Endothelial cell (in vitro differentiated cells): ENCODE measurements at places on chromosomes 11 and 22.
A peak's percentile ranks its signal among the peaks of the same experiment; 100 is the strongest.

- no peak for DNase-seq
Observed at GRCh38 chr11:1224491-1225385, 1.9 kb downstream of the MUC5B start.

- DNase-seq: no peak
Observed at GRCh38 chr22:33542153-33542552, 378.1 kb downstream of the LARGE1 start.

- no peak for DNase-seq
Observed at GRCh38 chr11:112012874-112013273, 12.3 kb upstream of the DLAT start.

DNA sequence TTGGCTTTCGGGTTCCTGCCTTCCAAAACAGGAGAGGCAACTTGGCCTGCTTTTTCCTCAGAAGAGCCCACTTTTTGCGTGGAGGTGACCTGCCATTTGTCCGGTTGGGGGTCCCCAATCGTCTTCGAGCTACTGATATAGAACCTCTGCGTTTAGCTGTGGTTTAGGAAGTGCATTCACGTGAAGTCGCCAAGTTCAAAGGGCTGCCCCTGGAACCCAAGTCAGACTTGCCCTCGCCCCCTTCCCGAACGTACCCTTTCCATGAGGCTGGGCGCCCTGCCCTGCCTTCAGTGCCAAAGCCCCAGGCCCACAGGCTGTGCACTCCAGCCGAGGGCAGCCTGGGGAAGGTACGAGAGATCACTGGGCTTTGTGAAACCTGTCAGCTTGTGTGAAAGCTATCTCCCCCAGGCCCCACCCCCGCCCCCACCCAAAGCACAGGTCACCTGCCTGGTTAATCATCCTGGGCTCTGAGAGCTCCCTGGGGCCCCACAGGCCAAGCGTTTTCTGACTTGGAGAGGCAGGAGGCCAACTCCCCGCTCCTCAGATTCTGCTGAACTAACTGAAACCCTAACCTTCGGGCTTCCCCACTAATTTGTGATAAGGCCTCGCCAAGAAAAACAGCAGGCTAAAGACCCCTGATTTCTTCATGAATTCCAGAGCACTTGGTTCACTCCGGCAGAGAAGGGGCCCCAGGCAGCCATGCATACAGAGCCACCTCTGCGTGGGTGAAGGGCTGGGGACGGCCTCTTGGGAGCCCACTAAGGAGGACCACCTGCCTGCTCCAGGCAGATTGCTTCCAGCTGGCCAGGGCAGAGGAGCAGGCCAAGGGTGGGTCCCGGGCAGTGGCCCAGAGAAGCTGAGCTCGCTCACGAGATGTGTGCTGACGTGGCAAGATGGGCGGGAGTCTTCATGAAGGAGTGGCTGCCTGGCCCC is 25.8 kb upstream of the KCNQ1OT1 start:
- DNase-seq: no peak

DNA sequence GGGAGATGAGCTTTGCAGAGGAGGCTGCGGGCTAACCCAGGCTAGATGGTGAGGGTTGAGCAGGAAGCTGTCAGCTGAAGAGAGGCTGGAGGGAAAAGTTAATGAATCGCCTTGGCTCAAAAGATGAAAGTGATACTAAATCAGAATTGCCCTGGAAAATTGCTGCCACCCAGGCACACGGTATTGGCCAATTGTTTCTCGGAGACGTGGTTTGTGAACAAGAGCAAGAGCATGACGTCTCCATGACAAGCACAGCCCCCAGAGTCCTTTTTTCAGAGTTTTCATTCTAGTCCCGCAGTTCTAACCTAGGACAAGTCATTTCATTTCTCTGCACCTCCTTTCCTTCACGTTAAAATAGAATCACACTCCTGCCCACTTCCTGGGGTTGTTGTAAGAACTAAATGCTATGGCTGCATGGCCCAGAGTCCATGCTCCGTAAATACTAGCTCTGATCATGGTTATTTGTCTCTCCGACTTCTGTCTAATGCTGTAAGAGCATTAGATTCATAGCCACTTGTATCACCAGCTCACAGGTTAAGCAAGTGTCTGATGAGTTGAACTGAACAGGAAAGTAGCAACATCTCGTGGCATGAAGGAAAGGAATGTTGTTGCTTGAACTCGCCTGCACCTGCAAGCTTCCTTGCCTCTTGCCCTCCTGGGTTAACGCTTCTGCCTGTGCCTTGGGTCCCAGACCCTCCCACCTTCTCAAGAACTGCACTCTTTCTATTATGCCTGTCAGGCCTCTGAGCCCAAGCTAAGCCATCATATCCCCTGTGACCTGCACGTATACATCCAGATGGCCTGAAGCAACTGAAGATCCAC is 33.8 kb upstream of the NUP50 start:
- DNase-seq: no peak

GRCh38 chr22:46737976-46738646 is at the start of gene CERK:
CERK (minus strand) TSS chr22:46738252; CDS start chr22:46738148, 104 bp downstream.
- peak; percentile 56 for DNase-seq

- DNase-seq: no peak
Observed at GRCh38 chr11:12767027-12767426, 92.8 kb downstream of the TEAD1 start.

DNA sequence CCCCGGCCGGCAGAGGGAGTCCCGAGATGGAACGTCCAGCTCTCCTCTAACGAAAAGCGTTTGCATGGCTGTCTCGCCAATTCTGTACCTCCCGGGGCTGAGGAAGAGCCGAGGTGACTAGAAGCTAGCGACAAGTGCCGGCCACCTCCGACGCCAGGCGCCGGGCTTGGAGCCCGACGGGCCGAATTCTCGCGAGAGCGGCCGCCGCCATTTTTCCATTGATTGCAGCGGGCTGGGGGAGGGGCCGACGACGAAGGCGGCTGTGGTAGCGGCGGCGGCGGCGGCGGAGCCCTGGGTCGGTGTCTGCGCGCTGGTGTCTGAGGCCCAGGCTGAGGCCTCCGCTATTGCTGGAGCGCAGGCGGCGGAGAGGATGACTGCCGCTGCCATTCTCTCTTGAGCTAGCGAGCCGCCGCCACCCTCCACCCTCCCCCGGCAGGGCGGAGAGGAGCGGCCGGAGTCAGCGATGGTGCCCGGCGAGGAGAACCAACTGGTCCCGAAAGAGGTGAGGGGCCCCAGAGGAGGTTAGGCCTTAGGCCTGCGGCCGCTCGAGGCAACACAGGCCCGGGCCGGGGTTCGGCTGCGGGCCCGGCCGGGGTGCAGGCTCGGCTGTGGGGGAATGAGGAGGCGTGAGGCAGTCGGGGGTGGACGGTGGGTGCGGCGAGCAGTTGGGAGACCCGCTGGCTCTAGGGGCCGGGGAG is at the start of gene USP47:
Gene USP47 (plus strand): TSS at position 250 of the 698 bp plus-strand sequence. CDS start 214 bp downstream, at position 464.
- peak; percentile 97 for DNase-seq

GRCh38 chr11:116422556-116422955 is 350.2 kb downstream of the BUD13 start:
- DNase-seq: no peak

GRCh38 chr11:101003468-101003867 is 126.1 kb downstream of the PGR start:
- DNase-seq: no peak

DNA sequence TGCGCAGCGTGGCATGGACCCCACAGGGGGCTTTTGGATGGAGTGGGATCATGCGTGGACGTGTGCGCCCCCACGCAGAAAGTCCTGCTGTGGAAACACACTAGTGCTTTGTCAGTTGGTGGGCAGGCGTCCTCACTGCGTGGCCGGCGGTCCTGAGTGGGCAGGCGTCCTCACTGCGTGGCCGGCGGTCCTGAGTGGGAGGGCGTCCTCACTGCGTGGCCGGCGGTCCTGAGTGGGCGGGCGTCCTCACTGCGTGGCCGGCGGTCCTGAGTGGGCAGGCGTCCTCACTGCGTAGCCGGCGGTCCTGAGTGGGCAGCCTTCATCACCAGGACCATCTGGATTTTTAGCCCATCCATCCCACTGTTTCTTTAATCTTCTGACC is 205.9 kb downstream of the TBC1D22A start:
- DNase-seq: no peak

- no peak for DNase-seq
Observed at GRCh38 chr11:100691896-100692653, 5.0 kb downstream of the ARHGAP42 start.

DNA sequence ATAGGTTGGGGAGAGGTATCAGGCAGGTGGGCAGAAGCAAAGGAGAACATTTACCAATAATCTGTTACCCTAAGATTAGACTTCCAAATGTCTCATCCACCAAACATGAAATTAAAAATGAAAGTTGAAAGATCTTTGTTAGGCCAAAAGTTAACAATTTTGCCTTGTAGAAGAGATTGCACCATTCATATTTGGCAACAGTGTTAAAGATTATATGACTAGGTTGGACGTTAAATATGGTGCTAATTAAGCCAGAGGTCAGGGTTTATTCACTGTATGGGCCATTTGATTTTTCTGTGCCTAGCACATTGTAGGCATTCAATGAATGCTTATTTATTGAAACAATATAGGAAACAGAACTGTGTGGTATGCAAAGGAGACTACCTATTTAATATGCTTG is 126.1 kb upstream of the SLC5A12 start:
- DNase-seq: no peak

DNA sequence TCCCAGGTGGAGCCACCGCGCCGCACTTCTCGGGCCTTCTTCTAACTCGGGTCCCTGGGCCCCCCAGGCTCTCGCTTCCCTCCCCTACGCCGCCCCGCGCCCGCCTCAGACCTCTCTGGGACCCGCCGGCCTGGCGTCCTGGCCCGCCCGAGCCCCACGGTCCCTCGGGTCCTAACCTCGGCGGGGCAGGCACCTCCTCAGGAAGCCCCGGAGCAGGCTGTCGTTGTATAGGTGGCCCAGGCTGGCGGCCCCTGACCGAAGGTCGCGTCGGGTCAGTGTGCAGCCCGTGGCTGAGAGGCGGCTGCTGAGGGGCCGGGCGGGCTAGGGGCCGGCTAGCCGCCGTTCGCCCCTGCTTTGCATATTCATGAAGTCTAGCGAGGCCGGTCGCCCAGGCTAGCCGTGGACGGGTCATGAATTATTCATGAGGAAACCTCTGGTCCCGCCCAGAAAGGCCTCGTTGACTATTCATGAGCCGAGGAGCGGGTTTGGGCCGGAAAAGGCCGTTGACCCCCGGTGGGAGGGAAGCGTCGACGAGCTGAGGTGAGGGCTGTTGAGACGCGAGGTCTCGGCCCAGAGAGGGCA is at the start of gene HORMAD2:
Gene HORMAD2 (plus strand): TSS at position 513 of the 582 bp plus-strand sequence. CDS start 13,489 bp downstream, outside the sequence.
- DNase-seq: peak; percentile 48

DNA sequence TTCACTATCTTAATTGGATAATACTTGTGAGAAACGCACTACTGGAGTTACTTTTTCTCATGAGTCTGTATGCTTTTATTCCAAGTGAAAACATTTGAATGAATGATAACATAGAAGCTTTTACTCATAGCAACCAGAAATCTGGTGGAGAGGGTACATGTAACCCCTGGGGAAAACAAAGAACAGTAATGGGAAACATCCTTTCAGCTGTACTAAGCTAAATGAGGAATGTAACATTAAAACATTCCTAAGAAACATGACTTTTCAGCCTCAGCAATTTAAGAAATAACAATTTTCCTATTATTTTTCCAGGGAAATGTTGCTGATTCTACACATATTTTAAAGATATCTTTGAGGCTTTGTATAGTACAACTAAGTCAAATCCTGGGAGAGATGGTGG is 97.2 kb upstream of the CEP126 start:
- no peak for DNase-seq

DNA sequence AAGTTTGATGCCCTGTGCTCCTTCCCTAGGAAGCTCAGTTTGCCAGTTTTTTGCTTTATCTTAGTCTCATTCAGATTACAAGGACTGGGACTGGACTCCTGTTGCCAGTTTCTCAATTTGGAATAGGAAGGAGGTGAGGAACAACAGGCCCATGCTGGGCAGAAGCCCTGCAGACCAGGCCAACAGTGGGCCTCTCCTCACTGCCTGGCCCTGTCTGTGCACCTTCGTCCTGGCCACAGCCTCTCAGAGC is 23.7 kb downstream of the MED15 start:
- DNase-seq: no peak
